ENCODE measurements at places on chromosomes 2 and 18.

- no peak for DNase-seq
Observed at GRCh38 chr2:177693658-177694339, 301.2 kb downstream of the AGPS start.

- DNase-seq: no peak
Observed at GRCh38 chr2:64400733-64401528, 53.0 kb upstream of the LGALSL start.

- no peak for DNase-seq
Observed at GRCh38 chr2:219002395-219003266, 9.4 kb upstream of the CRYBA2 start.

DNA sequence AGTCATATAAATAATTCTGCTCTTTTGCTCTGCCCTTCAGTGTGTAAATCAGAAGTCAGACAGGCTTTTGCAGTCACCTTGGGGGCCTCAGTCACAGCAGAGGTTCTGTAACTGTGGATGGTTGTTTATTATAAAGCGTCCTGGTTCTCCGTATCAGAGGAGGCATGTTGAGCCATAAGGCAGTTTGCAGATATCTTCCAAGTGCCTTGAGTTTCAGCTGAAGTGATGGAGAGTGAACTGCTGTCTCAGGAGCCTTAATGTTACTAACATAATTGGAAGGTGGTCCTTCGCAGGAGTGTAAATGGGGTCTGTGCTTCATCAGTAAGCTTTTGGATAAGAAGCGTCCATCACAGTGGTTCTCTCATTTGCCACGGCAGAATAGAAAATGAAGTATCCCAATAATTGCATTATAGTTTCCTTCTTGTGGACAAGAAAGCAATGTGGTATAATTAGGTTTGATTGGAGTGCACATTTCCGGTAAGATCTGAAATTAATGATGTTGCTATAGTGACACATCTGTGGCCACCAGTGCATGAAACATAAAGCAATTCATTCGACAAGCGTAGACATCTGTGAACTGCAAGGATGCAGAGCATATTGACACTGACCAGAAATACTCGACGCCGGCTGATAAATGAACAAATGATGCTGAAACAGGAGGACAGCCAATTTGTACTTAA, 112.5 kb upstream of the NFATC1 start:
- no peak for DNase-seq

GRCh38 chr2:69436596-69436937, 668 bp downstream of the NFU1 start:
- DNase-seq: no peak

DNA sequence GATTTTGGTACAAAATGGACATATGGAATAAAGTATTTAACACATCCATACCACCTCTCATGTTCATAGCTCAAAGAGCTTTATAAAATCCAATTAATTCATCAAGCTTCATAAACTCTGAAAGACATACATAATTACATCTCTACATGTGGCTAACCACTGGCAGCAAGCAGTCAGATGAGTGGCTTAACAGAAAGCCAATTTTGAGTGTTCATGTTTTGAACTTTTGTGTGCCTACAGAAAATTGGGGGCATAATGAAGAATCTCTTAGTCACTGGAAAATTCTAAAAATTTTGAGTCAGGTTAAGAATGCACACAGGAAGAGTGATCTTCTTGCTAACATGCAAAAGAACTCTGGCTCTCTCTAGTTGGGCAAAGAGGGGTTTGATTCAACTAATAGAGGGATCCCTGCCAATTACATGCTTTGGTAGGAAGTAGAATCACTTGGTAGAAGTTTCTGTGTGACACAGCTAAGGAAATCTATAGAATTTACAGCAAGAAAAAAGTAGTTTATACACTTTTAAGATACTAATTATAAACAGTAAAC, 287.4 kb downstream of the NOL4 start:
- no peak for DNase-seq

- DNase-seq: peak; percentile 46
Observed at GRCh38 chr2:20962939-20963557, 80.8 kb downstream of the APOB start.

DNA sequence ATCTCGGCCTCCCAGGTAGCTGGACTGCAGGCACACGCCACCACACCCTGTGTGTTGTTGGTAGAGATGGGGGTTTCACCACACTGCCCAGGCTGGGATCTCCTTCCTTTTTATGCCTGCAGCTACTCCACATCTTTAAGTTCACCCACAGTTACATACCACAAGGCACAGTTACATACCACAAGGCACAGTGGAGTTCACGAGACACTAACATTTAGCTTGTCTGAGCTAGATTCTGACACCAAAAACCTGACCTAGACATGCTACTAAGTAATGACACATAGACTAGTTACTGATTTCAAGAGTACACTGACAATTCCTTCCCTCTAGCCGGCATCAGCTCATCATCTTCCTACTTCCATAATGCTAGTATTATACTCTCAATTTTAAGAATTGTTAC, 4.3 kb downstream of the POLR2D start:
- DNase-seq: no peak

DNA sequence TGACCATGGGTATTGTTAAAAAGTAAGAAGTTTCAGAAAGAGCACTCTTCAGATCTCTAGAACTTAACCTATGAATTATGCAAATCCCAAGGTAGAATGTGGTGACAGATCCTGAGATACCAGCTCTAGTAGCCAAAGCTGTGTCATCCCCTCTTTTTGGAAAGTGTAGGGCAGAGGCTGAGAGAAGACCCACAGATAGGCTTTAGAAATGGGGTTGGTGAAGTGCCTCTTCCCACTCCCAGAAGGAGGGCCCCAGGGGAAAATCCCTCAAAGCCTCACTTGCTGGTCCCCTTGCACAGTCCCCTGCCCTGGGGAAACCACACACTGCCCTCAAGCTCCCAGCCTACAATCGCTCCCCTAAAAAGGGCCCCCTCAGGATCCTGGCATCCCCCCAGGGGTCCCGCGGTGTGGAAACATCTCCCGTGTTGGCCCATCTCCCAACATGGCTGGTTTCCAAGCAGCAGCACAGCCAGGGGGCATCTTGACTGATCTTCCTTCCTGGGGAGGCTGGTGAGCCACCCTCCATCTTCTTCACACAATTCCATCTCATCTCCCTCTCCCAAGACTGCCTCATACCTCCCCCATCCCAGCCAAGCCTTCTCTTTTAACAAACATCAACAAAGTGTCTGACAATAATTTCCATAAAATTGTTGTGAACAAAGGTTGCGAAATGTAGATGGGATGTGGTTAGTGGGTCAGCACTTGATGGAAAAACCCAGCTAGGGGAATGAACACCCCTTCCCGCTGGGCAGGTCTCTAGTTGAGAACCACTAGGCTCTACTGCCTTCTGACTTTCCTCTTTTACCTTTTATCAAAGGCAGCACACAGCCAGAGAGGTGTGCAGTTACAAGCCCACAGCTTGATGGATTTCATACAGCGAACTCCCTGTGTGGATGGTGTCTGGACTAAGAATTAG, 25.1 kb downstream of the MAL start:
- DNase-seq: no peak

DNA sequence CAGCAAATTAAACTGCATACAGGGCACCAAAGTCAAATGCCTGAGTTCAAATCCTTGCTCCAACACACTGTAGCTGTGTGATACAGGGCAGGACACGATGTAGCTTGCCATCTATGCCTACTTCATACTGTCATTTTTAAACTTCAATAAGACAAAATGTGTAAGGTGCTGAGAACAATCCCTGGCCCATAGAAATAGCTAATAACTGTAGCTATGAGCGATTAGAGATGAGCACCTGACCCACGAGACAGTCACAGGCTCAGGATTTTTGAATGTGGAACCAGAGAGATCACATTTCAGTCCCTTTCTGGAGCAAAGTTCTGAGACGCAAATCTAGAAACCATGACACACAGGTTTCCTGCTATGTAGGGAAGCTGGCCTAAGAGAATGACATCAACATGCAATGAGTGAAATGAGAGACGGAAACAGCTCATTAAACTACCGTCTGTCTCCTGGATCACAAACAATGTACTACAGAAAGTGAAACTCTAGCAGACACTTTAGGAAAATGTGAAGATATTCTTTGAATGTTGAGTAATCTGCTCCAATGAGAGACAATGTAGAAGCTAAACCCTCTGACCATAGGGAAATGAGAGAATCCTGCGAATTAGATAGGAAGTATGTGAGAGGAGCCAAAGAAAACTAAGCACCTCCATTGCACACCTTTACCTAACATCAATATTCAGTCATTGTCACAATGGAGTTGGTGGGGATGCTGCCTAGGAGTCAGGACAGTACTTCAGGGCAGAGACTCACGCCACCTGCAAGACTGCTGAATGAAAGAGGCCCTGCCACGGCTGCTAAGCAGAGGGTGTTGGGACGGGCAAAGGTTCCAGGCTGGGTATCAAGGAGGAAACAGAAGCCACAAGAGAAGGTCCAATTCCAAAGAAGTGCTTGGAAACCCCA, 25.5 kb downstream of the B4GALT6 start:
- no peak for DNase-seq

GRCh38 chr2:143801561-143801960, 672.3 kb downstream of the ARHGAP15 start:
- DNase-seq: no peak

GRCh38 chr2:74816540-74817303, 17.2 kb upstream of the HK2 start:
- DNase-seq: no peak

Data from stimulated activated CD8-positive, alpha-beta memory T cell treated with anti-CD3 and anti-CD28 coated beads, Interleukin-4, amount 100 ng/mL, for 1 hour (primary cell).